ENCODE measurements at places on chromosomes 4 and X.

- no peak for DNase-seq
Measured at GRCh38 chrX:49162620-49163019, at the start of gene MAGIX. Gene MAGIX, plus strand, starts transcription at chrX:49162758. Its CDS starts 132 bp downstream, at chrX:49162890.

- DNase-seq = no peak
Measured at GRCh38 chr4:1178300-1179088, 6.1 kb upstream of the SPON2 start.

- DNase-seq = no peak
Measured at GRCh38 chr4:111905511-111905910, 239.7 kb upstream of the FAM241A start.

DNA sequence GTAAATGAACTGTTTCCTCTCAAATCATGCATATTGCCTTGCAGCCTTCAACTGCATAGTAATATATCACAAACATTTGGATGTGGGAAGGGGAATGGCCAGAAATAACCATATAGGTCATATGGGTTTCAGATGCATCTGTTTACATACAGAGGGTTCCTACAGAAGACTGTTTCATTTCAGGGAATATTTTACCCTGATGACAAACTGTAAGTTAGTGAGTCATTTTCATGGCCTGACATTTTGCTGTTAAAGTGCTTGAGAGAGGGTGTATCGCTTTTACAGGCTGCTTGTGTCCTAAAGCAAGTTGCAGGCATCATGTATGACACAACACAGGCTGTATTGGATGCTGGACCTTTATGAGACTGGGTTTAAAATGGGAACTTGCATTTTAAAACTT, 25.5 kb upstream of the AMOT start:
- no peak for DNase-seq

GRCh38 chr4:158159054-158159717, 13.6 kb downstream of the GASK1B start:
- no peak for DNase-seq

DNA sequence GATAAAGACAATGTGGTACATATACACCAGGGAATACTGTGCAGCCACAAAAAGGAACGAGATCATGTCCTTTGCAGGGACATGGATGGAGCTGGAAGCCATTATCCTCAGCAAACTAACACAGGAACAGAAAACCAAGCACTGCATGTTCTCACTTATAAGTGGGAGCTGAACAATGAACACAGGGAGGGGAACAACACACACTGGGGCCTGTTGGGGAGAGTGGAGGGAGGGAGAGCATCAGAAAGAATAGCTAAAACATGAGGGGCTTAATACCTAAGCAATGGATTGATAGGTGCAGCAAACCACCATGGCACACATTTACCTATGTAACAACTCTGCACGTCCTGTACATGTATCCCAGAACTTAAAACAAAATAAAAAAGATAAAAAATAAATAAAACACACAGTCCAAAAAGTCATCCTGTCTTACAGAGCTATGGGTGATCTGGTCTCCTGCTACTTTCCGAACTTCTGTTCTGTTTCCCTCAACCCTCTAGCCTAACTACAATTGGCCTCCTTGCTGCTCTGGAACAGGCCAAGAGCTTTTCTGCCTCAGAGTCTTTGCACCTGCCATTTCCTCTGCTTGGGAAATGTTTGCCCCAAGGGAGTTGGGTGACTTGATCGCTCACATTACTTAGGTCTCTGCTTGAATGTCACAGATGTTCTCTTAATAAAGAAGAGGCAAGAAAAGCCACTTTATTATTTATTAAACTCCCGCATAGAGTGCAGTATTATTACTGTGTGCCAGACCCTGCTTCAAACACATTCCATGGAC, 1.1 kb upstream of the CD38 start:
- no peak for DNase-seq

DNA sequence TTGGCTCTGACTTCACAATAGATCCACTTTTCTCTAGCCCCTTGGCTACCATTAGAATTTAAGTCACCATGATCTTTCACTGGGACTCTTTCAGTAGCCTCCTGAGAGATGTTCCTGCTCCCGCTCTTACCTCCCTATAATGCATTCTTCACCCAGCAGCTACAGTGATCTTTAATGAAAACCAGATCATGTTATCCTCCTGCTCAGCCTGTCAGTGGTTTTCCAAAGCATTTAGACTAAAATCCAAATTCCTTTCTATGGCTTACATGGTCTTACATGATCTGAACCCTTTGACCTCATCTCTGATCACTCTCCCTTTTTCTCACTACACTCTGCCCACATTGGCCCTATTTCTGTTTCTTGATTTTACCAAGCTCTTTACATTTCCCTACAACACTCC, 18.3 kb upstream of the RPS6KA3 start:
- no peak for DNase-seq

DNA sequence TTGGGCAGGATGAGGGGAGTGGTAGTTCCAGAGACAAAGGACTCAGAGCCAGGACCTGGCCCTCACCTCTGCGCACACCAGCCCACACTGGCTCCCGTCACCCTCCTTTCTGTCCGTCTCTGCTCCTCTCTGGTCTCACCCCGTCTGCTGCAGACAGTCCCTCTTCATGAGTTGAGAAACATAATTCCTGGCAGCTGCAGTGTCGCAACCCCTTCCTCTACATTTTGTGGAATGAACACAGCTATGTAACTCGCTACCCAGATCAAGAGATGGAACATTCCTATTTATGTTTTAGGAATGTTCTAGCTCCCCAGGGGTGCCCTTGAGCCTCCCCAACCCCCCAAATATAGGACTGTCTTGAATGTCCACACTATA, 59.3 kb downstream of the SHROOM2 start:
- DNase-seq = no peak

DNA sequence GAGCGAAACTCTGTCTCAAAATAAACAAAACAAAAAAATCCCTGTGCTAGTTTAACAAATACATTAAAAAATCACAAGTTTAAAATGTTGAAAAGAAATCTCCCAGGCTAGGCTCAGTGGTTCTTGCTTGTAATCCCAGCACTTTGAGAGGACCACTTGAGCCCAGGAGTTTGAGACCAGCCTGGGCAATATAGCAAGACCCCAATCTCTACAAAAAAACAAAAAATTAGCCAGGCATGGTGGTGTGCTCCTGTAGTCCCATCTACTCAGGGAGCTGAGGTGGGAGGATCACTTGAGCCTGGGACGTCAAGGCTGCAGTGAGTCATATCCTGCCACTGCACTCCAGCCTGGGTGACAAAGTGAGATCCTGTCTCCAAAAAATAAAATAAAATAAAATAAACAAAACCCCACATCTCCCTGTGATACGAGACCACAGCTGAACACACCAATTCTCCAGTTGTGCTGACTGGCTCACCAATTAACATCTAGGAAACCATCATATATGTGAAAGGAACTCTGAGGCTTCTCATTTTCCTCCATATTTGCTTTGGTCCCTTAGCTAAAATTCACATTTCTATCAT, 7.3 kb downstream of the RPS4X start:
- DNase-seq = no peak

- DNase-seq = no peak
Measured at GRCh38 chrX:39652336-39652735, 445.4 kb downstream of the BCOR start.

DNA sequence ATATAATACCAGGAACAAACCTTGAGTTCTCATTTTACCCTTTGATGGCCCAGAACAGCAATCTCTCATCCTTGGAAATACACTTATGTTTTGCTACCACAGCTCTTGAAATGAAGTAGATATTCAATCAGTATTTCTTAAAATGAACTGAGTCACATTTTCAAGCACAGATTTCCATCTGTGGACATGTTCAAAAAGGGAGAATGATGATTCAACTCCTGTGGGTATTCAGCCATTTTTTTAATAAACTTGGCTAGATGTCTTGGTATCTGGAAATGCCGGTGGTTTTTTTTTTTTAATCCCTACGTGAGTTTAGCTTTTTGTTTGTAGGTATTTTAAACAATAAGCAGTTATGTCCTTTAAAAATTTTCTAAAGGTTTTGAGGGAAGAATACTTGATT, 64.2 kb upstream of the TRPC5OS start:
- no peak for DNase-seq

DNA sequence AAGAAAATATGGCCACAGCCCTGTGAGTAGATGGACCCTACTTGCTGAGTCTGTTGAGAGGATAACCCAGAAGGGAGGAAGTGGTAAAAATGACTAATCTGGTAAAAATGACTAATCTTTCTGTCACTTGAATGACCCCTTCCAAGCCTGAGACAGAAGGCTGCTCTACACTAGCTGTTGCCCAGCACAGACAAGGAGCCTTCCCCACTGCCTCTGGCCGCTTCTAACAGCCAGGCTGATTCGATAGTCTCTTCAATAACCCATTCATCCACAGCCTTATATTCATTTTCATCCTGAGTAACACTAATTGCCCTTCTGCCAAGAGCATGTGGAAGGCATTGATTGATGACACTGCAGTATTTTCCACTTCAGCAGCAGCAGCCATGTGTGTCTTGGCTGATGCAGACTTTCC, 18.4 kb downstream of the MAGEB17 start:
- DNase-seq = no peak

DNA sequence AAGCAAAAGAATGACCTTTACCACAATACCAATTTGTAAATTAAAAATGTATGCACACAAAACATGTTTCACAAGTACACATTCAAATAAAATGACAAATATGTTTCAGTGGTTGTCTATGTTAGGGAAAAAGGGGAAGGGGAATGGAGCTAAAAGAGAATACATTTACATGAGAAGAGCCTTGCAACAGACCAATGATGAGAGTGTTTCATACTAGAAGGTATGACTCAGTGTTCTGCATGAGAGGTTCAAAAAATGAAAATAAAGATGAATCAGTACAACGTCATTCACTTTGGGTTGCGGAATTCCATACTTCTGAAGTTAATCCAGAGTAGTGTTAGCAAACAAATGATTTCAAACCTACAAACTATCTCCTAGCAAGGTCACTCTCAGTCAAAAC, 51.7 kb downstream of the RPGR start:
- DNase-seq = no peak

DNA sequence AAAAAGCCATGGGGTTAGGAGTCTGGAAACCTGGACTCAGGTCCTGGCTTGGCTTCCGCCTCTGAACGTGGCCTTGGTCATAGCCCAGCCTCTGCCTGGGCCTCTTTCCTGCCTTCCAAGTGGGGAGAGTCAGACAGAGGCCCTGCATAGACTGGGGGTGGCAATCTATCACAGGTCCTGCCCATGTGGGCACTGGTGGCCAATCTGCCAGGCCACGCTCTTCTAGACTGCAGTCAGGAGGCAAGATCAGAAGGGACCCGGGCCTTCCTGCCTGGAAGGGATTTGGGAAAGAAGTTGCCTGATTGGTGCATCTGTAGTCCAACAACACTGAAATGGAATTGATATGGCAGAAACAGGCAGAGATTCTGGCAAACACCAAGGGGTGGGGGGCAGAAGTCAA, 46.1 kb downstream of the CNGA2 start:
- no peak for DNase-seq

DNA sequence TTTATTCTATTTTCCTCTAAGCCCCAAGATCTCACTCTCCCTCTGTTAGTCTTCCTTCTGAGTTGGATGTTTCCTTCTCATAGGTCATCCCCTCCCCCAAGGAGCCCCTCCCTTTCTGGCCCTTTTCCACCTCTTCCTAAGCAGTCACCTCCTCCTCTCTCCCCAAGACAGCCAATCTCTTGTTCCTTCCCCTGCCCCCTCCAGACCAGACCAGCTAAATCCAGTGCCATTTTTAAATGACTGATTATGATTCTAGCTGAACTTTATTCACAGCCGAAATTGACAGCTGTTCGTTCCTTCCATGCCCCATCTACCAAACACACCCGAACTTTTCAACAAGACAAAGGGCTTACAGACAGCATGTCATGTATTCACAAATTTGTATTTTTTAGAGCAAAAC, 1.9 kb downstream of the SPIN2A start:
- DNase-seq = no peak

GRCh38 chrX:47247206-47247998, 14.6 kb downstream of the USP11 start:
- no peak for DNase-seq

- DNase-seq = no peak
Measured at GRCh38 chrX:40035726-40036125, 62.0 kb downstream of the BCOR start.

DNA sequence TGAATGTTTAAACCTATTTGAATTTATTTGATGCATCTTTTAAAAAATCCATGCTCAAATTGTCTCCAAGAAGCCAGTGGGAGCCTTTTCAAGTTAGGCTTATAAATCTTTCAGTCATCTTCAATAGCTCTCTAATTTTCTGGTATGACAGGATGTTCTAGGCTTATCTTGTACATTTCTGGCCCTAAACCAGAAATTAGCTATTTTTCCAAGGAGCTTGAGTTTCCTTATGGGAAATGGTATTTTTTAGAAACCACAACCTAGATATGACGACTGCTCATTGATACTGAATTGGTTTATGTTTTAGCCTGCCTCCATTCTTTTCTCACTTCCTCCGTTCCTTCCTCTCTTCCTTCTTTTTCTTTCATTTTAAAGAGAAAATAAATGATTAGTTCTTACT, 172.3 kb downstream of the SPRY1 start:
- DNase-seq = no peak

DNA sequence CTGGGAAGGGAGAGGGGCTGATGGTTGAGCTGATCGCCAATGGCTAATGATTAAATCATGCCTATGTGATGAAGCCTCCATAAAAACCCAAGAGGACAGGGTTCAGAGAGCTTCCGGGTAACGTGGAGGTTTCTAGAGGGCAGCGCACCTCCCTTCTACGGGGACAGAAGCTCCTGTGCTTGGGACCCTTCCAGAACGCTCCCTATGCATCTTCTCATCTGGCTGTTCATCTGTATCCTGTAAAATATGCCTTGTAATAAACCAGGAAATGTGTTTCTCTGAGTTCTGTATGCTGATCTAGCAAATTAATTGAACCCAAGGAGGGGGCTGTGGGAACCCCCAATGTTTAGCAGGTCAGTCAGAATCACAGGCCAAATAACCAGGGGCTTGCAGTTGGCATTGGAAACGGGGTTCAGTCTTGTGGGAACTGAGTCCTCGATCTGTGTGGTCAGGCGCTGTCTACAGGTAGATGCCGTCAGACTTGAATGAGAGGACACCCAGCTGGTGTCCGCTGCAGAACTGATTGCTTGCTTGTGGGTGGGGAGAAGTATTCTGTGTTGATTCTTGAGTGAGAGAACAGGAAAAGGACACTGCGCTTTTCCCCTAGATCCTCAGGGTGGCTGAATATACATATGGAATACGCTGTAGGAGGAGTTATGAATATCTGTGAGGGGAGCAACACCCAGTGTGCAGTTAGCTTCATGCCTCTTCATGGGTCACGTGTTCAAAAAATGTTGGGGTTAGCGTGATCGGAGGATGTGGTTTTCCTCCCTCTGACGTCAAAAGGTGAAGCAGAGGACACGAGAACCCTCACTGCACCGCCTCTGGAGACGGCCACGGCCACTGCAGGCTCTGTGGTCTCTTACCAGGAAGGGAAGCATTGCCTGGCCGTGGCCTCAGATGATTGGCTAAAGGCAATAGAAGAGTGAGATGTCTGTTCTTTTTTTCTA, 29.2 kb downstream of the HTT-AS start:
- peak; percentile 29 for DNase-seq

- DNase-seq = no peak
Measured at GRCh38 chr4:15688051-15688450, 6.4 kb downstream of the FAM200B start.

Measured in stimulated activated CD8-positive, alpha-beta memory T cell treated with anti-CD3 and anti-CD28 coated beads, Interleukin-15, amount 100 ng/mL, for 24 hours (primary cell).